ENCODE measurements at places on chromosomes 3 and 15. TPM values are rescaled to one million over a fixed set of nuclear protein-coding genes. Genes with fewer than 3 reads are reported as not detected.

The GOLGA8S gene
- total RNA-seq = 1.2 TPM

The BCL6 gene
- total RNA-seq = 74.6 TPM

The ZPLD1 gene
- total RNA-seq = 0.16 TPM

- no peak for DNase-seq
- no peaks in the 10 kb centered on the region for H3K36me3 ChIP-seq
- no peak overlapping the region for H3K27ac ChIP-seq
These were observed 36.5 kb downstream of the FSIP1 start for GRCh38 chr15:39746176-39746575.

DNA sequence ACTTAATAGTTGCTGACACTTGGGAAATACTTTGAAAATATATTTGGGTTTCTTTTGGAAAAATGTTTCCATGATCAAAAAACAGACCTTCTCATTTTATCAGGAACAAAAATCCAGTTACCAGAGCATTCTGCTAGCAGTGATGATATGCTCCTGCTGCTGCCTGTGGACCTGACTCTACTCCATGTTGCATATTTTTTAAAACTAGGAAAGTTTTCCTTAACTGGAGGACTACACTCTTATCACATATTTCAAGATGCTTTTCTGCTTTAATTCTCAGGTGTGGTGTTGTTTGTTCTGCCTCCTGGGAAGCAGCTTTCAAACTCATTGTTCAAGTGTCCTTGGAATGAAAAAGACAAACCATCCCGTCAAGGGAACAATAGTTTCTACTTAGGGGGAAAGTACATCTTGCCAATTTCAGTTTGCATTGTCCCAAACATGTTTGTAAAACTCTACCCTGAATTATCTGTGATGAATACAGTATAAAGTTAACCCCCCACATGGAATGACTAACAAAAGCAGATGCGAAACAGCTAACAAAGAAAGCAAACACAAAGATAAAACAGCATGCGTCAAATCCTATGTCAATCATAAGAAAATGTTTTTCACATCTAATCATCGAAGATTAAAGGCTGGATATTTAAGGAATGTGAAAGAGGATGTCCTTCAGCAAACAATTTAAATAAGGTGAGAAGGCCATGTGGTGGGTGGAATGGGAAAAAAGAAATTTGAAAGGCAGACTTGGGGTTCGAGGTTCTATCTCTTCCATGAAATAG, 40.1 kb upstream of the PSMD6 start:
- no peaks in the 10 kb centered on the region for H3K36me3 ChIP-seq
- no peaks in the 10 kb centered on the region for H3K27me3 ChIP-seq
- H3K4me3 ChIP-seq = no peak overlapping the region
- no peak for DNase-seq

DNA sequence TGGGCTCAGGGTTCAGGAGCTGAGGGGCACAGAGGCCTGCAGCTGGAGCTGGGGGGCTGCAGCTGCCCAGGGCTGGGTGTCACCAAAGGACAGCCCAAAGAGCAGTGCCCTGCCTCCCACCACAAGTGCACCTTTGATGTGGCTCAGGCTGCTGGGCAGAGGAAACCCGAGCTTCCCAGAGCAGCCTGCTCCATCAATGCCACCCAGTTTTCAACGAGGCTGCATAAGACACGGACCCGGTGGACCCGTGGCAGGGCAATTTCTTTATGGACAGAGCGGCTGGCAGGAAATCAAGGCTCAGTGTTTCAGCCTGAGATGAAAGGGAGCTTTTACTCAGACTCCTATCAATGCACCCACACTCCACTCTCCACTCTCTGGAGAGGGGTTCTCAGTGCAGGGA, 18.7 kb downstream of the SEMA5B start:
- no peak overlapping the region for H3K4me3 ChIP-seq
- H3K27me3 ChIP-seq = no peaks in the 10 kb centered on the region
- no peak for DNase-seq
- H3K4me1 ChIP-seq = no peaks in the 10 kb centered on the region
- peaks cover 3% of the 10 kb centered on the region for H3K36me3 ChIP-seq

The SLC51A gene
- total RNA-seq = not detected
